Immature natural killer cell (primary cell): ENCODE measurements at places on chromosomes 2 and 18. TPM values are rescaled to one million over a fixed set of nuclear protein-coding genes. Genes with fewer than 3 reads are reported as not detected.

DNA sequence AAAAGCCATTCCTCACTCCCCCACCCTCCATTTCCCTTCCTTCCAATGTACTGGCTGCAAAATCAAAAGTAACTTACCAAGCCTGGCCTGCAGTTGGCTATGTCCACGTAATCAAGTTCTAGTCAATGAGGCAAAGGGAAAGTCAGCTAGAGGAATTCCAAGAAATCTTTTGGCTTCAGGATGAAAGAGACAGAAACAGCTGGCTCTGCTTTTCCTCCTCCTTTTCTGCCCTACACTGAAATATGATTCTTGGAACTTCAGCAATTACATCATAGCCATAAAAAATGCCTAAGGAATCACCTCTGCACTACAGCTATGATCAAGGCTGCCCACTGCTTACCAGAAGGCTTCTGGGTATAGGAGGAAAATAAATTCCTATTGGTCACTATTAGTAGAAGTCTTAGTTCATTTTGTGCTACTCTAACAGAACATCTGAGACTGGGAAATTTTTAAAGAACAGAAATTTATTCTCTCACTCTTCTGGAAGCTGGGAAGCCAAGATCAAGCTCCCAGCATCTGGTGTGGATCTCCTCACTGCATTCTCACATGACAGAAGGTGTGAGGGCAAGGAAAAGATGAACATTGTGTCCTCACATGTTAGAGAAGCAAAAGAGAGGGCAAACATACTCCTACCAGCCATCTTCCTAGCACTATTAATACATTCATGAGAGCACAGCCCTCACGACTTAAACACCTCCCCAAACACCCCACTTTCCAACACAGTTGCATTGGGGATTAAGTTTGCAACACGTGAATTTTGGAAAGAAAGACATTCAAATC lies 219.9 kb downstream of the TMX3 start:
- no peak for DNase-seq

GRCh38 chr2:56474412-56475158 lies 290.8 kb downstream of the CCDC85A start:
- no peak for DNase-seq

ERMN gene
- polyA plus RNA-seq, result 0.42 TPM

GRCh38 chr2:140990416-140990815 lies 1140.4 kb downstream of the LRP1B start:
- DNase-seq, result no peak

- DNase-seq, result no peak
Observed at GRCh38 chr2:232282508-232283055, 96.0 kb upstream of the ALPP start.

DQX1 gene
- not detected for polyA plus RNA-seq

DNA sequence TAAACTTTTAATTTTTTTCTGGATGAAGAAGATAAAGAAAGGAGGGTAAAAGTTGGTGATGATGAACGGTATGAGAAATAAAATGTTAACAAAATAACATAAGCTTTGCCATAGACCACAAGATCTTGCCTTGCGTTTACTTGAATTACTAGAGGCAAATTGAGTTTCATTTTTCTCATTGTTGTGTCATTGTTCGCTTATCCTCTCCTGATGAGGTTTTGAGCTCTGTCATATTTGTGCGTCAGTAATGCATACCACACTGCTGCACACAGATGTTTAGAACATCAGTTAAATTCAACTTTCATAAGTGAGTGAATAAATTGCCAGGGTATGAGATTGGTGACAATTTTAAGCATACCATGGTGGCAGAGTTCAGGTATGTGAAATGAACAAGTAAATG lies 843.6 kb downstream of the SUCLG1 start:
- no peak for DNase-seq

DNA sequence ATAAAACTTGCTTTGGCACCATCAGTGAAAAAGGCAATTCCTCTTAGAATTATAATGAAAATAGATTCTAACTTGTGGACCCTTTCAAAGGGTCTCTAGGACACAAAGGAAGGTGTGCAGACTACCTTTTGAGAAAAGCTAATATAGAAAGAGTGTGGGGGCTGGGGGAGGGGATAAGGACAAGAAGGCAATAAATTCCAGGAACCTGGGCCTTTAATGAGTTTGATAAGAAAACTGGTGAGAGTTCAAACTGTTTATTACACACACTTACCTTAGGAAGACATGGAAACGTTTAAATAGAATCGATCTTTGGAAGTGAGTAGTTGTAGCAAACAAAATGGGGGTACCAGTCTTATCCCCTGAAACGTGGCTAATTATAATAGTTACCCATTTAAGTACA lies 39.6 kb upstream of the PGAP1 start:
- no peak for DNase-seq

DNA sequence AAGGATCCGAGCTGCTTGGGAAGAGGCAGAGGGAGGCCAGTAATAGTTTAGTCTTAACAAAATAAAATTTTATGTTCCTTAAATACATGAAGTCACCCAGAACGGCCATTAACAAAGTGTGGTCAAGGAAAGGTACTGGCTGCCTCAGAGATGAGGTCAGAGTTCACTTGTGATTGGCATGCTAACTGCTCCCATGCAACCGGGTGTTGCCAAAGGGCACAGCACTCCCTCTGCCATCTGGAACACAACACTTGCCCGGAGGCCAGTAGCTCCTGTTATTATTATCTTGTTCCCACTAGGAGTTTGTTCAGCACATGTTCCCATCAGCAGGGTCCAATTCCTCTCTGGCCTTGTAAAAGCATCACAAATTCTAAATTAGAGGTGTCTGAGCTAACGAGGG lies 207.0 kb downstream of the CYP26B1 start:
- DNase-seq, result no peak

DNA sequence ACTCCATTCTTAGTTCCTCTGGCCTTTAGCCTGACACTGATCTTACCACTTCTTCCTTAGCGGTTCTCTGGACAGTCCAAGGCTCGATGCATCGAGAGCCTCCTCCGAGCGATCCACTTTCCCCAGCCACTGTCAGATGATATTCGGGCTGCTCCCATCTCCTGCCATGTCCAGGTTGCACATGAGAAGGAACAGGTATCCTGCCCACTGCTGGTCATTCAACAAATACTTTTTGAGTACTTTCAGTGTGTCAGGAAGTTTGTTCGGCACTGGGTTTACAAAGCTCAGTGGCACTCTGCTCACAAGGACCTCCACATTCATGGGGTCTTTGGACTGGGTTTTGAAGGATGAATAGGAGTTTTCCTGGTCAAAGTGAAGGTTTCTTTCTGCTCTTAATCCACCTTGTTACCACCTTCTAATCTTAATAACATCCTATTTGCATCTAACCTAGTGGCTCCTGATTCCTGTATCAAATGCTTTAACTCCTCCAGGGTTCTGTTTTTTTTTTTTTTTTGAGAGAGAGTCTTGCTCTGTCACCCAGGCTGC lies 25.8 kb downstream of the GCKR start:
- no peak for DNase-seq

ATOH8 gene
- polyA plus RNA-seq, result not detected

- DNase-seq, result no peak
Observed at GRCh38 chr2:98764499-98764898, 33.6 kb upstream of the MGAT4A start.

DNA sequence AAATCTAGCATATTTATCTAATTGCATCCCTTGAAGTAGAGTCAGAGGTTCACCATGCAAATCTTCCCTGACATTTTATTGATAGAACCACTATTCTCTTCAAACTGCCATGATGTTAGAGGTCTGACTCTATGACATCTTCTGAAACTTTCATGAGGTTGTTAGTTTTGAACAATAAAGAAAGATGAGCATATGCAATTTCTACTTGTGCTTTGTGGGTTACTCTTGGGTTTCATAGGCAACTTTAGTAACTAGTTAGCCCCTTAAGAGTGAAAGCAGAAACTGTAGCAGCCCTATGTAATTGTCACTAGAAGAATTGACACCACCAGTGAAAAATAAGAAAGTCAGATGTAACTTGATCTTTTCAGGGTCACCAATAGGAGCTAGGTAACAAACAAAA lies 53.1 kb upstream of the ZEB2 start:
- no peak for DNase-seq

GRCh38 chr2:9702604-9703084 lies 71.8 kb upstream of the YWHAQ start:
- DNase-seq, result no peak

KYNU gene
- 0.84 TPM for polyA plus RNA-seq

- no peak for DNase-seq
Observed at GRCh38 chr2:127313406-127313805, 19.5 kb upstream of the ERCC3 start.

GRCh38 chr18:9188359-9189231 lies 52.0 kb downstream of the ANKRD12 start:
- no peak for DNase-seq

DNA sequence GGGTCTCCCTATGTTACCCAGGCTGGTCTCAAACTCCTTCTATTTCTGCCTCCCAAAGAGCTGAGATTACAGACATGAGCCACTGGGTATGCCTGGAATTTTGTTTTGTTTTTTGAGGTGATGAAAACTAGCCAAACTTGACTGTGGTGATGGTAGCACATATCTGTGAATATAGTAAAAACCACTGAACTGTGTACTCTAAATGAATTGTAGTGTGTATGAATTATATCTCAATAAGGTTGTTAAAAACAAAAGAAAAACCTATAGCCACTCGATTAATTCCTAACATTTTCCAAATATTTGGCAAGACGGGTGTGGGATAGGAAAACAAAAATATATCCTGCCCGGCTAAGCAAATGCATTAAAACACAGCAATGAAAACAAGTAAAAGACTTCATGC lies 1302.3 kb upstream of the CHAC2 start:
- DNase-seq, result no peak

REG3G gene
- polyA plus RNA-seq, result not detected

DNA sequence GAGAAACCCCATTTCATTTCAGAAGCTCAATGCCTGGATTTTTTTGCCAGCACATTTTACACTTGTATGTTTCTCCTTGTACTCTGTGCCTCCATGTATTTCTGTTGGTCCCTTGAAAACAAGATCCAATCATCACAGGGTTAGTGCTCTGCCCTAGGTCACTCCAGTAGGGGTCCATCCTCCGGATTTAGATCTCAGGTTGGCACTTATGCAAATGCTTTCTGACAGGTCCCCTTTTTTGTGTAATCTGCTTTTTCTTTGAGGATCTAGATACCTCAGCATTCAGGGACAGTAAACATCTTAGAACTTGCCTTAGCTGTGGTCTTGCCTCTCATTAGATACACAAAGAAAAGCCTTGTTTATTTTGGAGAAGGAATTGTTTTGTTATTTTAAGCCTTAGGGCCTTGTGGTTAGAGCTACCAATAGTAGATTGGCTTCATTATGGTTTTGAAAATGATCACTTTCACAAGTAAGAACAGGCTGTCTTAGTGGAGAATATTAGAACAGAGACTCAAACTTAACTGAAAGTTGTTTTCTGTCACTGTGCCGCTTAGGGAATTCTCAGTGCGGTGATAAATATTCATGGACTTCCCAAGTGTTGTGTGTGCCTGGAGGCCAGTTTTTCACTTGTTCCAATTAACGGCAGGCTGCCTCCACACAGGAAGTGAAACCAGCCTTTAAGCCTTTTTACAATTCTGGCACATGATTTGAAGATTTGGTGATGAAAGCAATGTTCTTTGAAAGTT lies 7.8 kb downstream of the MERTK start:
- no peak for DNase-seq

DNA sequence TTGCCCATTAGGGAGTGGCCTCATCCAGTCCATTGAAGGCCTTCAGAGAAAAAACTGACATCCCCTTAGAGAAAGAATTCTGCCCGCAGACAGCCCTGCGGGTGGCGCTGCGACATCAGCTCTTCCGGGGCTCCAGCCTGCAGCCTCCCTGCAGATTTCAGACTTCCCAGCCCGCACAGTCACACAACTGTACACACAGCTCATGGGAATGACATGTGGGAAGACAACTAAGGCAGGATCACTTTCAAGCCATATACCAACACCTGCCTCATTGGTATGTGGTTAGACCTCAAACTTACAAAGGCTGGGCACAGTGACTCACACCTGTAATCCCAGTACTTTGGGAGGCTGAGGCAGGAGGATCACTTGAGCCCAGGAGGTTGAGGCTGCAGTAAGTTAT lies 24.8 kb upstream of the TUBB6 start:
- DNase-seq, result no peak

SCN9A gene
- 0.55 TPM for polyA plus RNA-seq

DNA sequence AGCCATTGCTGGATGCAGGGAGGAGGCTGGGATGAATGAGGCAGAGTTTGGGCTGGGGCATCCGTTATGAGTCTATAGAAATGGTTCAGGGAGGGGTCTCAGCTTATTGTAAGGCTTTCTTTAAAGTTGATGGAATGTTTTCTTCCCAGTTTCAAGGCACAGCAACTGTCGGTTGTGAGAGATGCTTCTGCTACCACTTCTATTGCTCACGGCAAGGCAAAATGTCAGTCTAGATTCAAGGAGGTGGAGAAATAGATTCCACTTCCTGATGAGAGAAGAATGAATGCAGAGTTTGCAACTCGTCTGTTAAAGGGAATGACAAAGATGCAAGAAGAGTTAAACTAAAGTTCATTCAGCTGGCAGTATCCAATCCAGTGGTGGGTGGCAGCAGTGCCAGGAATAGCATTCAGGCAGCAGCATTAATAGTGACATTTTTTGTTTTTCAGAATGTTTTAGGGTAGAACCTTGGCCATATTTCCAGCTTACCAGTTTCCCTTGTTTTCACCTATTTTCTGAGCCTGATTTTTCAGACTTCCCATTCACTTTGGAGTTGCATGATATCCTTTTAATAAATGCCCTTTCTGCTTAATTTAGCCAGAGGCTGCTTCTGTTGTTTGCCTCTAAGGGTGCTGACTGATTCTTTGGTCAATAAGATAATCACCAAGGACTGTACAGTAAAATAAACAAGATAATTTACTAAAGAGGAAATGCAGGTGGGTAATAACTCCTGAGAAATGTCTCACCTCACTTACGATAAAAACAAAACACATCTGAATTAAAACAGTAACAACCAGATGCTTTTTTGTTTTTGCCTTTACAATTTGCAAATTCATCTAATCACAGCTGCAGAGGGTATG lies 138.4 kb downstream of the RPIA start:
- no peak for DNase-seq

- no peak for DNase-seq
Observed at GRCh38 chr18:56973487-56973886, 173.4 kb upstream of the BOD1L2 start.

- no peak for DNase-seq
Observed at GRCh38 chr18:13361431-13361830, 142.9 kb downstream of the LDLRAD4 start.

- no peak for DNase-seq
Observed at GRCh38 chr2:11067221-11068078, 87.8 kb upstream of the SLC66A3 start.

- no peak for DNase-seq
Observed at GRCh38 chr2:136016836-136017235, 31.4 kb upstream of the DARS1 start.

GRCh38 chr2:86293612-86294011 lies 43.8 kb downstream of the REEP1 start:
- no peak for DNase-seq

- no peak for DNase-seq
Observed at GRCh38 chr2:202122163-202122540, 49.1 kb downstream of the KIAA2012 start.

ONECUT2 gene
- polyA plus RNA-seq, result not detected

APCDD1 gene
- not detected for polyA plus RNA-seq

DNA sequence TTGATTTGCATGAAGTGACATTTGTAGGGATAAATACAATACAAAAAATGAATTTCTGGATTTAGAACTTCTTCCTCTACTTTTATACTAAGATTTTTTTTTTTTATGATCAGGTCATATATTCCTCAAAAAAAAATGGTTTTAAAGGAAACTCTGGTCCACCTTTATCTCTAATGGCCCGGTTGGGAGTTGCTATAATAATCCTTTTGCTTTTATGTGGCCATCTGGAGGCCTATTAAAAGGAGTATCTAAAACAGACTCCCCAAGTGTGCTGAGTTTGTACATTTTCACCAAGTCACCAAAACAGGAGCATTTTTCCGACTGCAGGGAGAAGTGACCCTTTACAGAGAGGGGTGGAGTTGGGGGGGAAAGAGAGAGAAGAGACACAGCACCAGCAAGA lies 329.2 kb upstream of the FIGN start:
- DNase-seq, result no peak
